ENCODE measurements at places on chromosomes 1 and 21. TPM values are rescaled to one million over a fixed set of nuclear protein-coding genes. Genes with fewer than 3 reads are reported as not detected.

- DNase-seq, result no peak
Observed at GRCh38 chr1:25216123-25216522, 16.2 kb downstream of the SYF2 start.

GRCh38 chr1:167057241-167057688 is 32.9 kb downstream of the GPA33 start:
- DNase-seq, result no peak

The OR14I1 gene
- not detected for total RNA-seq

The NBPF9 gene
- 30.3 TPM for total RNA-seq

The UTS2 gene
- total RNA-seq, result not detected
